ENCODE measurements at places on chromosomes 5 and 9.

DNA sequence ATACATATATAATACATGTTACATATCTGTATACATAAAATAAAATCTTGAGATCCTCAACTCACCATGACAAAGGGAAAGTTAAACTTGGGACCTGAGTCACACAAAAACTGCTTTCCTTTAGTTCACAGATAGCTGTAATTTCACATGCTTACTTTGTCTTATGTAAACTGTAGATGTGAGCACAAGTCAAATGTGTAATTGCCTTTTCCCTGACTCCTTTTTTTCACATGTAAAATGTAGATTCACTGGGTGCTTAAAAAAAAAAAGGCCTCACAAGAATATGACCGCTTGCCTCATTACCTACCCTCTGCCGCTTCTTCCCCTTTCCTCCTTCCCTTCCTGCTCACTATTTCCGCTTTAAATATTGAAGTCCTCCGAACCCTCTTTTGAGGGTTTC lies 21.9 kb upstream of the FAM169A start:
- ATAC-seq, result no peak

DNA sequence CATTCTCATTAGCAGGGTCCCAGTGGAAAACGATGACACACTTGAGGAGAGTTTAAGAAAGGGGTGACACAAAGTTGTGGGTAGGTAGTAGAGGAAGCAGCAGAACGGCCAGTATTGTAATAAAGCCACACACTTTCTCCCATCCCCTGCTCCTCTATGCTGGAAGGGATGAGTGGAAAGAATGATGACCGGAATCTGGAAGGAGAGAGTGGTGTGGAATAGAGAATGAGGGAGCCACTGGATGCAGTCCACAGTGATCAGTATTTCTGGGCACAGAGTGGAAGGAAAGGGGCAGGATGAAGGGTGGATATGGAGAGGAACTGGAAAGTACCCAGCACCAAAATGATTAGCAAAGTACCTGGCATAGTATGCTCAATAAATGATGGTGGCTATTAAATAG lies 133.8 kb upstream of the DAB2 start:
- no peak for ATAC-seq

DNA sequence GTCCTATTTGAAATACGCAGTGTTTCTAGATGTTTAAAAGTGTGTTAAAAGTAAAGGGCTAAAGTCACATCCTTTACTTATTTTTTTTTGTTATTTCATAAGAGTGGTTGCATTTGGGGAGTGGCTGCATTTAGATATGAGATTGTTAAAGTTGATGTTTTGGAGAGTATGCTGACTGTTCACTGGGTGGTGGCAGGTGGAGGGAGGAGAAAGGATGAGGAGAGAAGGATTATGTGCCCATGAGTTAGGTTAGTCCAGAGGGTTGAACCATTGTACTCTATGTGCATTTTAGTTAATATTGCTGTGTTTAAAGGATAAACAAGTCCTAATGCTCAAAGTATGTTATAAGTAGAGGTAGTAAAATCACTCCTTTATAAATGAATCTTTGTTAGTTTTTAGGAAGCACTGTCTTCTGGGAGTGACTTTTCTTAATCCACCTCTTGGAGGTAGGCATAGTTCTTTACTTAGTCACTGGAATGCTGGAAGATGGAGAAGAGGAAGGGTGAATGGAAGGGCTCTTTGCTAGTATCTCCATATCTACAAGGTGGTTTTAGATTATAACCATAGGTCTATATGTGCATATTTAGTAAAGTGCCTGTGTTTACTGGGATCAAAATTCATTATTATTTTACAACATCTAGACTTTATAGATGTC lies 332.3 kb downstream of the NPR3 start:
- ATAC-seq, result no peak

DNA sequence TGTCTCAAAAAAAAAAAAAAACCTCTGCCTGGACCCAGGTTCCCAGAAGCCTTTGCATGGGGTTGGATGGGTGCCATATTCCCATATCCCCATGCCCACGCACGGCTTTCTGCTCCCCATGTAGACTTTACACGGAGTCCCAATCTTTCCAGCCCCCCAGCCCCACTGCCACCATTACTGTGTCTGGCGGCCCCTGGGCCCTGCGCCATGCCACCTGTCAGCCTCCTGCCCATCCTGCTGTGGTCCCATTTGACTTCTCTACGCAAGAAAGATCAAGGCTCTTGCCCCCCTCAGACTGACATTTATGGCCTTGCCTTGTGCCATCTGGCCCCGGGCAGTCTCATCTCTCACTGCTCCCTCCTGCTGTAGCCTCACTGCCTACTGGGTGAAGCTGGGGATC lies 6.5 kb upstream of the AK1 start:
- no peak for ATAC-seq

- no peak for ATAC-seq
These were observed 26.3 kb upstream of the GABRP start for GRCh38 chr5:170757182-170757601.

- no peak for ATAC-seq
These were observed 18.0 kb downstream of the TMEM38B start for GRCh38 chr9:105712297-105712696.

DNA sequence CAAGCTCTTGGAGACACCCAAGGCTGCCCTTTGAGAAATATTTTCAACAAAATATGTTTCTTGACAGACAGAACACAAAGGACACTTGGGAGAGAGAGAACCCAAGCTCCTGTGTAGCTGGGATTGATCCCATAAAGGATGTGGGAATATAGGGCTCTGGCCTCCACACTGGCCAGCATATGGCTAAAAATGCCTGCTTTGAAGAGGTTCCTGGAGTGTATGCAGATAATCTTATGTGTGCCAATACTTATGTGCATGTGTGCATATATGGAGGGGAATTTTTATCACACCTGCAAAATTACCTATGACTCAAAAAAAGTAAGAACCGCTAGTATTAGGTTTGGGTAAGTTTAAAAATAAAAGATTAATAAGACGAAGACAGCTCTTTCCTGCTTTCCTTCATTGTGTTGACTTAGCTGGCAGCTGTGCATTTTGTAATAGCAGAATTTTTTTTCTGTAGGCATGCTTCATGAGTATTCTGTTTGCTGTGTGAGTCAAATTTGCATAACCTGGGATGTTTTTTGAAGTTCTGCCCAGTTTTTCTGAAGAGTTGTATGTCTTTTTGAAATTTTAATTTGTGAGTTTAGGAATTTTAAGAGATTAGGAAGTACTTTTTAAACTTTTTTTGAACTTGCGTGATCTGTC lies 42.6 kb downstream of the HACD4 start:
- no peak for ATAC-seq

DNA sequence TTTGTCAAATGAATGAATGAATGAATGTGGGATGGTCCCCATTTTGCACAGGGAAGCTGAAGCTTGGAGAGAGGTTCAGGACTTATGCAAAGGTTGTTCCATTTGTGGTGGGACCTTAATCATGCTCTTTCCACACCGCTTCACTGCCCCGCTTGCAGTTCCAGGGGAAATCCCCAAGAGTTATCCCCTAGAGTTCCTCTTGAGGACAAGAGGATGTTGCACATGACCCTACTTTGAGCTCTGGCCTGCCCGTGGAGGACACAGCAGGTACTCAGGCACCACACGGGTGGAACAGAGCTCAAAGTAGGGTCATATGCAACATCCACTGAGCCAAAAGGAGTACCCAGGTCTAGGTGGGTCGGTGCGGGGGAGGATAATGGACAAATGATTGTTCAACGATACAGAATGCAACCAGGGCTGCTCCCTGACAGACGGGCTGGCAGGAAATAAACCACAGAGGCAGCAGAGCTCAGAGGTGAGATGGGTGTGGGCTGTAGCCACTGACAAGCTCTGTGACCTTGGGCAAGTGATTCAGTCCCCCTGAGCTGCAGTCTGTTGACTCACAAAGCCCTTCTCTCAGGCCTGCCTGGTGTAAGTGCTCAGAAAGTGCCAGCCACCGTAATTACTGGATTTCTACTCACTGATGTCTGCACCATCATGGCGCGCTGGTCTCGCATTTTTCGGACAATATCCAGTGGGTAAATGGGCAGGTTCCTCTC lies 60.3 kb upstream of the EPB41L4B start:
- ATAC-seq, result peak; percentile 41

GRCh38 chr9:136089697-136090045 lies 5.4 kb downstream of the NACC2 start:
- ATAC-seq, result no peak

- ATAC-seq, result no peak
These were observed 290.7 kb downstream of the PRELID2 start for GRCh38 chr5:145544401-145544800.

- ATAC-seq, result no peak
These were observed 300.3 kb upstream of the GRAMD2B start for GRCh38 chr5:126122942-126123341.

DNA sequence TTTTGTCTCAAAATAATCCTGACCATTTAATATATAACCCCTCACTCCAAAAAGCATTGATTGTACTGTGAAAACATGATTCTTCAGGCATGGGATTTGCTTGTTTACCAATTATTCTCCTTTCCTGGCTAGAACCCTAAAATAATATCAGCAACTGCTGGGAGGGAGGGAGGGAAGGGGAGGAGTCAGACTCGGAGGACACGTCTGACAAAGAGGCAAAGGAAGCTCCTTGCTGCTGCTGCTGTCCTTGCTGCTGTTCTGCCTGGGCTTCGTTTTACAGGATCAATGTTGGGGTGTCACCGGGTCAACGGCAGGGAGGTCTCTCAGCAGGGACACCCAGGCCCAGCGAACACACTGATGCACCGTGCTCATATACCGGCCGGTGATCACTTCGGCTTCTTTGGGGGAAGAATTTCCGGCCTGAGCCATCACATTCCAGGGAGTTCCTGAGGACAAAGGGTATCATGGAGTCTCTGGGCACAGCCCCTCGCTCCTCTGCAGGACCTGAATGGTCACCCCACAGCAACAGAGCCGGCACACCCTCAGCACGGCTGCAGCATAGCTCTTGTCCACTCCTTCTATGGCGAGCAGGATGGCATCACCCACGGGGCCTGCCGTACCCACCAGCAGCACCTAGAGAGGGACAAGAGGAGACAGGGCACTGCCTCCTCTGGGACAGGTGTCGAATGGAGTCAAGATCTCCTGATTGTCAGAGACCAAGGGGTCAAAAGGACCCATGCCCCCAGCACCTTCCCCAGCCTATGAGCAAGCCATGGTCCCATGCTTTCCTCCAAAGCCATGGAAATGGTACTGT lies 27.9 kb downstream of the MED10 start:
- no peak for ATAC-seq

DNA sequence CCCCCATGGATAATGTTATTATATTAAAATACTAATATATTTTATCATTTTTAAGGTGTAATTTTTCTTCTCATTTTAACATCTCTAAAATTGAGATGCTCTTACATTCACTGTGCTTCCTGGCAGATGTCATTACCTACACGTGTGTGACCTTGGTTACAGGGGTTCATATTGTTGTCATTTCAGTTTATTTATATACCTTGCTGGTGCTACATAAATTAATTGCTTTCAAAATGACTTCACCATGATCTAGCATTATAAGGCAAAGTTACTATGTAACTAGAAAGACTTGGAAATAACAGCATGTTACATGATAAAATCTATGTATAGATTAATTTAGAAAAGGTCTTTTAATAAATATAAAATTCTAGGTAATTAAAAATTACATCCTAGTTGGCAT lies 60.9 kb downstream of the ARHGEF28 start:
- no peak for ATAC-seq

DNA sequence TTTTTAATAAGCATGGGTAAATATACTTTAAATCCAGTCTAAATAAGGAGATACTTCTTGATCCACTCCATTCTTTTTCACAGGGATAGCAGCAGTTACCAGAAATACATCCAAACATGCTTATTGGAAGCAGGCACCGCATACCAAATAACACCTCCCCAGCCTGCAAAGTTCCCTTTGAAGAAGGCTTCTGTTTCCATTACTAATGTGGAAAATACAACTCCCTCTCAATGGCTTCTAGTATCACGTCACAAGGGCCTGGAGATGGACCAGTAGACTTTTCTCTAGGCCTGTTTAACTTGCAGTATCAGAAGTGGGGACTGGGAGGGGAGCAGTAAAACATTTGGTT lies 20.8 kb downstream of the TMEM245 start:
- ATAC-seq, result no peak

- ATAC-seq, result peak; percentile 69
These were observed 30.0 kb upstream of the PLPP1 start for GRCh38 chr5:55564721-55565120.

DNA sequence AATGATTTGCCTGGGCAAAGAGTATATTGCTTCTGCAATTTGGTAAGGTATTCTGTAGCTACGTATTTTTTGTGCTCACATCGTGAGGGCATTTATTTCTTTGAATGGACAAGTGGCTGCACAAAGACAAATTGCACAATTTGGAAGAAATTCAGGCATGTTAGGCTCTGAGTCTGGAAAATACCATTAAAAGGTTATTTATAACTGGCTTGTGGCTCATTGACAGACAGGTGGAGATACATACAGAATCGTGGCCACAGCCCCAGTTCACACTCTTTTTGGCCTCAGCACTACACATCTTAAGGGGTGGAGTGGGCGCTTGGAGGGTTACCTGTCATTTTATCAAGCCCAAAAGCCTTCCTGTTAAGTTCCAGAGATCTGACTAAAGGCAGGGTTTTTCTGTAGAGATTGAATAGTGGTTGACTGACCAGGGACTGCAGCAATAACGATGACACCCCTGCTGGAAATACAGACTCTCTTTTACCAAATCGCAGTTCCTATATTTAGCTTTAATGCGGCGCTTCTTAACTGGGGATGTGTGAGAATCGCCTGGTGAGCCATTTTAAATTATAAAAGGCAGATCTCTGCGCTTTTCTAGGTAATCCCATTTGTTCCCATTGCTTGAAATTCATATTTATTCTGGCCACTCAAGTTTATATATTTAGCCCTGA lies 14.7 kb downstream of the MAN2A1 start:
- no peak for ATAC-seq

DNA sequence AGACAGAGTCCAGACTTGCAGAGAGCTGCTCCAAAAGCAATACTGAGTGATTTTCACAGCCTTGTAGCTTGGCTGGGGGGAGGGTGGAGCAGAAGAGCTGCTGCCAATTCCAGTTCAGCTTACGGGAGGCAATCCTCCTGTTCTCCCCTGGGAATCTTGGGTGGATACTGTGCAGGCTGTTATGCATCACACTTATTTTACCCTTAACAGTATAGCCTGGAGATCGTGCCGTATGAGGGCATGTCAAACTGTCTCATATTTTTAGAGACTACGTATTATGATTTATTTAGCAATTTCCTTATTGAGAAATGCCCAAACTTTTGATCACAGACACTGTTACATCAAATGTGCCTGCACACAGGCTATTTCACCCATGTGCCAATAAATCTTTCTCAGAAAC lies 85.2 kb downstream of the BASP1 start:
- peak; percentile 7 for ATAC-seq

- no peak for ATAC-seq
These were observed 111.8 kb upstream of the FCN2 start for GRCh38 chr9:134768709-134769351.

- no peak for ATAC-seq
These were observed 7.9 kb upstream of the NDUFS4 start for GRCh38 chr5:53552561-53552960.

- ATAC-seq, result no peak
These were observed 367.9 kb upstream of the ADAMTSL1 start for GRCh38 chr9:18106006-18106560.

- ATAC-seq, result peak; percentile 85
These were observed 15.2 kb downstream of the PTGES start for GRCh38 chr9:129737479-129738274.

DNA sequence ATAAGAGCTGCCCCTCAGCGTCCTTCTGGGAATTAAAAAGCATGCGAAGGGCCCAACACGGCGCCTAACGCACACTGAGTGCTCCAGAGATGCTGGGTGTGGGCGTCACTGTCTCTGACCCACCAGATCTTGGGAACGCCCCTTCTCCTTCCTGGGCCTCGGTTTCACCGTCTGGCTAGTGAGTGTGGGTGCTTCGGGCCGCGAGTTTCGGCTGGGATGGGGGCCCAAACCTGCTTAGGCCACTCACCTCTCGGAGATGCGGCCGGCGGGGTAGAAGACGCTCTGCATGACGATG lies 3.7 kb downstream of the PIP5KL1 start:
- peak; percentile 1 for ATAC-seq
